ENCODE measurements at places on chromosomes 2 and 18.

GRCh38 chr2:236343400-236344161 is 79.4 kb upstream of the ASB18 start:
- DNase-seq, result no peak

- no peak for DNase-seq
Measured at GRCh38 chr2:113755835-113756354, 547 bp downstream of the SLC35F5 start.

- no peak for DNase-seq
Measured at GRCh38 chr2:199705538-199705937, 145.5 kb downstream of the FTCDNL1 start.

DNA sequence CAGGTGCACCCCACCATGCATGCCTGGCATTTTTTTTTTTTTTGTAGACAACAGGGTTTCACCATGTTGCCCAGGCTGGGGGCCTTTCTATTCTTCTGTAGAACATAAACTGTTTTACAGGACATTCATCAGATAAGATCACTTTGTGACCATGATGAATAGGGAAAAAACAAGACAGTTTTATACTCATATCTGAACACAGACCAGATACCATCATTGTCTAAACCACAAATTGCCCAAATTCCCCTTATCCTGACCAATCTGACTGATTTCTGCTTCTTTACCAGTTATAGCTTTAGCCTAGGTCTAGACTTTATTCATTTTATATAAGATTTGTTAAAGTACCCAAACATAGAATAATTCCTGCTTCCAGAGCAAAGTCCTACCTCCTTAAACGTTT is 1699.3 kb upstream of the TMEFF2 start:
- no peak for DNase-seq

DNA sequence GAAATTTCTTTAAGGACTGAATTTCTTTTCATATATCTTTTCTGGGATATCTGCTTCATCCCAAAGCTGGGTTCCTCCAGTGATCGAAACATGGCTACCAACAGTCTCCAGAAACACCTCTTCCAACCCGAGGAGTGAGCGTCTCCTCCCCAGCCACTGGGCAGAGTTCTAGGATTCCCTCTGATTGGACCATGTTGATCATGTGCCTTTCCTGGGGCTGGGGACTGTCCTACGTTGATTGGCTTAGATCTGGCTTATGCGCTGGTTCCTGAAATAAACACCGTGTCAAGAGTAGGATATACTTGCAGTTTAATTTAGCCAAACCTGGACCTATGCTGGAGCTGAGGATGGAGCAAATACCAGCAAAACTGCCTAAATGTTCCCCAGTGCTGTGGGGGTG is 55.5 kb upstream of the SLC16A14 start:
- no peak for DNase-seq
